8988T (cell line): ENCODE measurements at places on chromosomes 1 and 21.

DNA sequence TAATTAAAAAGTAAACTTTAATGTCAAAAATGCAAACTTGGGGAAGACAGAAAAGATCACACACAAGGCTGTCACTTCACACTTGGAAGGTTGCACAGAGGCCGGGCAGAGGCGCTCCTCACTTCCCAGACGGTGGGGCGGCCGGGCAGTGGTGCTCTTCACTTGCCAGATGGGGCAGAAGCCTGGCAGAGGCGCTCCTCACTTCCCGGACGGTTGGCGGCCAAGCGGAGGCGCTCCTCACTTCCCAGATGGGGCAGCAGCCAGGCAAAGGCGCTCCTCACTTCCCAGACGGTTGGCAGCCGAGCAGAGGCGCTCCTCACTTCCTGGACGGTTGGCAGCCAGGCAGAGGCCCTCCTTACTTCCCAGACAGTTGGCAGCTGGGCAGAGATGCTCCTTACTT, 25.8 kb upstream of the IL6R start:
- DNase-seq: no peak

DNA sequence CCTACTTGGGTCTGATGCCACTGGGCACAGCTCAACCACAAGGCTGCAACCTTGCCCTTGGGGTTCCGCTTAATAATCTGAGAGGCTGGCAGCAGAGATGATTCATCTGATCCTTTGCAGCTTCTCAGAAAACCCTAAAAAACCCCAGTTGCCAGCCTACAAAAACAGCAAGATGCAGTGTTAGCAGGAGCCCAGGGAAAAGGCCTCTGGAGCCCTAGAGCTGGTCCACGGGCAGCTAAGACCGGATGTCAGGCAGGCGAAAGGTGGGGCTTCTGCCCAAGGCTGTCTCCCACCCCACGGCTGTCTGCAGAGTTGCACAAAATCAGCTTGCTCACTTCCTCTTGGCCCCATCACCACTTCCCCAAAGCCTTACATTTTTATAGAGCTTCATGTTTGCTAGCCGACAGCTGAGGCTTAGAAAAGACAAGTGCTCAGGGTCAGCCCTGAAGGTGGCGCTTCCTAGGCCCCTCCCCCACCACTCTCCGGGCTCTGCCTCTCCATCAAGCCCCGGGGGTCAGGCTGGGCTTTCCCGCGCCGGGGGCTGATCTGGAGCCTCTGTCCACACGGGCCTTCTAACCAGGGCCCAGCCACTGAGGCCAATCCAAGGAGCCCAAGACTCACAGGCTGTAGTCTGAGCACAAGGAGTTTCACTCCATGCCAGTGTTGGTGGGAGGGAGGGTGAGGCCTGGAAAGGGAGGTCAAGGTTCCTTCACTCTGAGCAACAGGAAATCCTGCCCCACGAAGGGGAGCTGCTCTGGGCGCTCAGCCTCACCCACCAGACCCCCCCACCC, 4.2 kb upstream of the ADORA3 start:
- DNase-seq: no peak

DNA sequence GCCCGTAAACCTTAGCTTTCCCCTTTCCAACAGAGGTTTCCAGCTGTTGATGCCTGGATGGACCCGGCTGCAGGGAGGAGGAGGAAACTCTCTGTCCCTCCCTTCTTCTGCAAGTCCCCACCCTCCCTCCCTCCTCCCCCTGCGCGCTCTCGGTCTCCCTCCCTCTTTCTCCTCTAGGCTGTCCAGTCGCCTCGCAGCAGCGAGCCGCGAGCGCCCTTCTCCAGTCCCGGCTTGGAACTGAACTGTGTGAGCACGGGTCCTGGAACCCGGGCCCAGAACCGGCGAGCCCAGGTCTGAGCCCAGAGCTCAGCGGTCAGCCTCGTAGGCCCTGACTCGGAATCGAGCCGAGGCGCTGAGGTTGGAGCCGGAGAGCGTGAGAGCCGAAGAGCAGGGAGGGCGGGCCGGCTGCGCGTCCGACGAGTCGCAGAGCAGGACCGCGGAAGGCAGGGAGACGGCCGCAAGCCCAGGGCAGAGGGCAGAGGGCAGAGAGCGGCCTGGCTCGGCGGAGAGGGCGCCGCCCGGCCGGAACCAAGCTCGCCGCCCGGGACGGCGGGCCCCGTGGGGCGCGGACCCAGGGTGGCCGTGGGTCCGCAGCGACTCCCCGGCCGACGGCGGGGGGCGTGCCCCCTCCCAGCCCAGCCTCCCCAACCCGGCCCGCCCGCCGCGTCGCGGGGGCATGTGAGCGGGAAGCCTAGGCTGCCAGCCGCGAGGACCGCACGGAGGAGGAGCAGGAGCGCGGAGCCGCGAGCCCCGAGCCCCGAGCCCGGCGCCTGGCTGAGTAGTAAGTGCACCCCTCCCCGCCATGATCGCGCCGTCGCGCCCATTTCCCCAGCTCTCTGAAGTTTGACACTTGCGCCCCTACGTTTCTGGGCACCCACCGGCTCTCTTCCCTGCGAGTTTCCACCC, at the start of gene SOX13:
TSS of gene SOX13 (plus strand) at position 185 of the 906 bp plus-strand sequence. CDS start 39,801 bp downstream, outside the sequence.
- peak; percentile 92 for DNase-seq

DNA sequence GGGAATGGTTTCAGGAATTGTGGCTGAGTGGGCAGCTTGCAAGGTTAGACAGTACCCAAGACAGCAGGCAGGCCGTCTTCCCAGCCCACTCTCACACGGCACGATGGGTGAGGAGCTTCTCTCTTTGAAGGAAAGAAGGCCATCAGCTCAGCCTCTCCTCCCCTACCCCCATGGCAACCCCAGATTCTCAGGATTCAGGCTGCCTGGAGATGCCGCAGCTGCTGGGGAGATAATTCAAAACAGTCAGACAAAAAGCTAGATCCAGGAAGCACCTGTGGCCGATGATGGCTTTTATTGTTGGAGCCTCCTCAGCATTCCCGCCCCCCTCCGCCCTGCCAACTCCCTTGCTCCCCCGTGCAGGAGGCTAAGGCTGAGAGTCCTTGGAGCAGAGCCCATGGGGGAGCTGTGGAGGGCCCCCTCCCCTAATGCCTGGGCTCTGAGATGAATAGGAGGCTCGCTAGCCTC, 220.5 kb downstream of the TRABD2B start:
- no peak for DNase-seq

DNA sequence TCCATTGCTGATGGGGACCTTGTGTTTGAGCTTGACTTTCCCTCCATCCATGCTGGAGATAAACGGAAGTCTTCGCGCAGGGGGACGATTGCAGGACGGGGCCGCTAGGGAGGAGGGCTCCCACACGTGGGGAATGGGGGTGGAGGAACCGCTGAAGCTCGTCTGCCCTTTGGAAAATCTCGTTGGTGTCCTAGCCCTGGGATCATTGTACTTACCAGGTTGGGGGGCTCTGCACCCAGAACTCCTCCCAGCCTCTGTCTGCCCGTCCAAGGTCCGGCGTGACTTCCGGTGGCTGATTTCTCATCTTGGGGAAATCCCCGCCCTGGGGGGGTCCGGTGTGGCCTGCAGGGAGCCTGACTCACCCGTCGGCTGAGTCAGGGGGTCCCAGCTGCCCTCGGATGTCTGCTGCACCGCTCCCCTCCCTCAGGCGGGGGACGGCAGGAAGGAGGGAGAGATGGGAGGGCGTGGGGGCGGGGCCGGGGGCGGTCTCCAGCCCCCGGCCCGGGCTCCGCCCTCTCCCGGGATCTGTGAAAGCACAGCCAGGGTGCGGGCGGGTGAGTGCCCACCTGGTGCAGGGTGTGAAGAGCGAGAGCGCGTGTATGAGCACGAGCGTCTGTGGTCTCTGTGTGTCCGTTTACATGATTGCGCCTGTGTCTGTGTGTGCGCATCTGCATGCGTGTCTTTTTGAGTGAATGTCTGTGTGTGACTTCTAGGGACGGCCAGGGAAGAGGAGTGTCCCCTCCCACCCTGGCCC, 35.8 kb downstream of the PIK3CD start:
- DNase-seq: peak; percentile 48

DNA sequence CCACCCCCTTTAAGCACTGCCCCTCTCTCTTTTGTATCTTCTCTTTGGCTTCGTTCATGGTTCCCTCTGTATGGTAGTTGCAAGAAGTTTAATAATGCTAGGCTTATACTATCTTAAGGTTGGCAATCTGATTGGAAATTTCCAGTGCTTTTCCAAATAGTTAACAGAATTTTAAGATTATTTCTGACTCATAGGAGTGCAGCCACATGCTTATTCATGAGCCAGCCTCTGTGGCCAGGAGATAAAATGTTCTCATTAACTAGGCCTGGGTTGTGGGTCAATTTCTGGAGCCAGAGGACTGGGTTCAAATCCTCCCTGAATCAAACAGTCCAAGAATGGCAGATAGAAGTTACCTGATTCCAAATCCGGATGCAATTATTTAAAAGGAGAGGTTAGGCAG, 103.1 kb downstream of the ATP6V1G3 start:
- DNase-seq: no peak

DNA sequence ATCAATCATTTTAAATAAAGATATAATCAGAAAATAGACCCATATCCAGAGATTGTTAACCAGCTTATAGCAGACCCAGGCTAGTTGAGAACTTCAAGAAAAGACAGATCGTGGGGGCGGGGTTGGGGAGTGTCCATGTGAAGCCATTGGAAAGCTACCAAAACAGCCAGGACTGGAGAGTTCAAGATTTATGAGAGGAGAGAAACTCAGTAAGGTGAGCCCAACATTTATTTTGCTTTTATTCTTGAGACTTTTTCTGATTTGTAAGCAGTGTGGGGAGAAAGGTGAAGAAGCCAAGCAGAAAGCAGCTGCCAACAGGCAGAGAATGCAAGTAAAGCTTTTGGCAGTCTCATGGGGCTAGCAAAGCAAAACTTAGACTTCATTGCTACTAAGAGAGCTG, 179.9 kb downstream of the VPS13D start:
- DNase-seq: no peak

GRCh38 chr1:43831851-43832250, 101.8 kb upstream of the ARTN start:
- no peak for DNase-seq

DNA sequence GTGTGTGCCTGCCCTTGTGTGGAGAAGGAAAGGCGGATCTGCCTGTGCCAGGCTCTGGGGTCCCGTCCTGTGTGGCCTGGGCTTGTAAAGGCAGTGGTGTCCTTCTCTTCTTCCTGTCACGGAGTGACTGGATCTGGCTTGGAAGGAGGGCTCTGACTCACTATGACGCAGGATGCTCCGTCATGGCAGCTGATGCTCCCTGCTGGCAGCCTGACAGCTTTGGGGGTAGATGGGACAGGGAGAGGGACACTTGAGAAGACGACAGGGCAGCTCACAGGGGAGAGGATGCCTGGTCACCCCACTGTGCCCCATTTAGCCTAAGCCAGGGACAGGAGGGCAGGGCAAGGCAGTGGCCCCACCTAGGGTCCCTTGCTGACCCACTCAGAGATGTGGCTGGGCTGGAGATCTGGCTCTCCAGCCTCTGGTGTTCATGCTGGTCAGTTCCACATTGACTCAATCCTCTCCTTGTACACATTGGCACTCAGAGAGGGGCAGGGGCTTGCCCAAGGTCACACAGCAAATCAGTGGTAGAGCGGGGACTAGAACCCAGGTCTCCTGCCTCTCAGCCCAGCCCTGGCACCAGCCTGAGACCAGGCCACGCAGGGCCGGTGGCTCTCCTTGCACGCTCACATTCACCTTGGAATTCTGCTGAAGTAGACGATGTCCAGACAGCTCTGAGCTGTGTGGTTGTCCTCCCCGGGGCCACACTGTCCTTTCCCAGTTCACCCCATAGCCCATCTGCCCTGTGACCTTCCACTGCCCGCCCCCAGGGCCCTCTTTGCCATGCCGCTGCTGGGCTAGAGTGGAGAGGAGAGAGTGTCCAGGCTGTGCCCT, 2.8 kb upstream of the FAM131C start:
- peak; percentile 59 for DNase-seq

DNA sequence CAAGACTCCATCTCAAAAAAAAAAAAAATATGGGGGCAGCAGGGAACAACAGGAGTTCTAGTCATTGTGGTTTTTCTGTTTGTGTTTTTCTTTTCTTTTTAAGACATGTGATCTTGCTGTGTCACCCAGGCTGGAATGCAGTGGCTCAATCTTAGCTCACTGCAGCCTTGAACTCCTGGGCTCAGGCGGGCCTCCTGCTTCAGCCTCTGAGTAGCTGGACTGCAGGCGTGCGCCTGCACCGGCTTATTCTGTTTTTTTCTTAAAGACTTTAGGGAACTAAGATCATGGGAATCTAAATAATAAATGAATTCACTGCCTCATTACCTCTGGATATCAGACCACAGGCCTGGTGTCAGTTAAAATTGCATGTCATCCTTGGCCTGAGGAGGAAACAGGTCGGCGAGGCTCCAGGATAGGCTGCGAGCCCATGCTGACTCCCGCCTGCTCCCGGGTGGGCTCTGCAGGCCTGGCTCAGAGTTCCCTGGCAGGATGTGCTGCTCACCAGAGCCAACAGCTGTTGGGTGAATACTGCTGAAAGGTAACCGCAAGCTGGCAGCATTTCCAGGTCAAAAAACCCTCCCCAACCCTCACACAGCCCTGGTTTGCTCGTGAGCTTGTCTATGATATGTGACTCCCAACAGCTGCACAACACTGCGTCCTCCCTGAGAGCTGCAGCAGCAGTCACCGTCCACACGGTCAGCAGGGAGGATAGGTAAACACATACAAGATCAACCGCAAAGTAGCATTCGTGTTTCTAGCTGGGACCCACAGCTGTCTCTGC, 58.1 kb downstream of the SCCPDH start:
- no peak for DNase-seq

DNA sequence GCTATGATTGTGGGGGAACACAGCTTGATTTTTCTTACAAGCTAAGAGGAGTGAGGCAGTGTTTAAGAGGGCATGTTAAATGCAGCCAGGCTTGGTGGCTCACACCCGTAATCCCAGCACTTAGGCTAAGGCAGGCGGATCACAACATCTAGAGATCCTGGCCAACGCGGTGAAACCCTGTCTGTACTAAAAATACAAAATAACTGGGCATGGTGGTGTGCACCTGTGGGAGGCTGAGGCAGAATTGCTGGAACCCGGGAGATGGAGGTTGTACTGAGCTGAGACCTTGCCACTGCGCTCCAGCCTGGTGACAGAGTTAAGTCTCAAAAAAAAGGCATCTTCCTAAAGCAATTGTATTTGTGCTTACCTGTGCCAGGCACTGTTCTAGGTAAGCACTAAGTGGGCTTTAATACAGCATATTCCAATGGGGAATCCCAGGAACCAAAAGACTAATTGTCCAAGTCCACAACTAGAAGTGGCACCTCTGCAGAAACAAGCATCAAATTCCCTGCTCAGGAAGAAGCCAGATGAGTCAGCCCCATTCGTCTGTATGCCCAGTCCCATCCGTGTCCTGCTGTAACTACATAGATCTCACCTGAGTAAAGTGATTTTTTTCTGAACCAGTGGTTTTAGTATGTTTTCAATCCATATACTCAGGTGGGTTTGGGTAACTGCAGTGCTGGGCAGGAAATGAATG, 4.6 kb downstream of the RCC1 start:
- no peak for DNase-seq

DNA sequence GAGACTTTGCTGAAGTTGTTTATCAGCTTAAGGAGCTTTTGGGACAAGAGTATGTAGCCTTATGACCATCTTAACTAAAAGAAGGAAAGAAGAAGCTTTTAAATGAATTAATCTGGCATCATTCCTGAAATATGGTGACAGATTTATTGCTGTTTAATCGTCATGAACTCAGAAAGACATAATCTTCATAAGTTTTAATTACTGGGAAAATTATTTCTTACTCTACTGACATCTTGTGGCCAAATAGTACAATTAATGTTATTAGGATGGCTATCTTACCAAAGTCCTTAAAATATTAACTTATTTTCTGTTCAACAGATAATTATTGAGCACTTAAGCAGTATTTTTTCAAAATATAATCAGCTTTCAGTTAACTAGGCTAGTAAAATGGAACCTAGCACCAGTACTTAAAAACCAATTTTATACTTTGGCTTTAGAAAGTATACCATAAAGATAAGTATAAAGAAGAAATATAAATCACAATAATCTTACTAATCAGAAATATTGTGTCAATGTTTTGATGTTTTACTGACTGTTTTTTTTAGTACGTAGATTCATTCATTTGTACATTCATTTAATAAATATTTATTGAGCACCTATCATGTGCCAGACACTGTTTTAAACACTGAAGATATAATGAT, 34.7 kb upstream of the GPR25 start:
- DNase-seq: no peak
